ENCODE measurements at places on chromosomes 2 and 18.

DNA sequence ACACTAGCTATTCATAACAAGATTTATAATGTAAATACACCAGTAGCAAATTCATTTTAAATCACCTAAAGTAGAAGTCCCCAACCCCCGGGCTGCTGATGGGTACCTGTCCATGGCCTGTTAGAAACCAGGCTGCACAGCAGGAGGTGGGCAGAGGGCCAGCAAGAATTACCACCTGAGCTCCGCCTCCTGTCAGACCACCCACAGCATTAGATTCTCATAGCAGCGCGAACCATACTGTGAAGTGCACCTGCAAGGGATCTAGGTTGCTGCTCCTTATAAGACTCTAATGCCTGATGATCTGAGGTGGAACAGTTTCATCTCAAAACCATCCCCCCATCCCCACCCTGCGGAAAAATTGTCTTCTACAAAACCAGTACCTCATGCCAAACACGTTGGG is 71.3 kb downstream of the KANSL1L start:
- DNase-seq = no peak

GRCh38 chr2:10000541-10000940 is 42.8 kb upstream of the KLF11 start:
- DNase-seq = no peak

DNA sequence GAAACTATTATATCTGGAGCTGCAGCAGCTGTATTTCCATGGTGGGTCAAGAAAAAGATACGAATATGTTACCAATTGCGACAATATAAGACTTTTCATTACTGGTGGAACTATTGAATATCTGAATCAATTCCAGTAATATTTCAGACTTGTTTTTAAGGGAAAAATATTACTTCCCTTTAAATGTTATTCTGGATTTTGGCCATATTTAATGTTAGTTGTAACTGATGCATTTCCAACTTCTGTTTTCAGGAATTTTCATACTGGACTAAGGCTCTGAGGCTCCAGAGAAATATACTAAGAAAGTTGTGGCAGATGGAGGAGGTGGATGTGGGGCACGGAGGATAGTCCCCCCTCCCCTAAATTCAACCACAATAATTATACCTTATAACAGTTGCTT is 555.2 kb upstream of the SETBP1 start:
- no peak for DNase-seq

GRCh38 chr2:101806701-101807100 is 109.2 kb downstream of the MAP4K4 start:
- DNase-seq = no peak

DNA sequence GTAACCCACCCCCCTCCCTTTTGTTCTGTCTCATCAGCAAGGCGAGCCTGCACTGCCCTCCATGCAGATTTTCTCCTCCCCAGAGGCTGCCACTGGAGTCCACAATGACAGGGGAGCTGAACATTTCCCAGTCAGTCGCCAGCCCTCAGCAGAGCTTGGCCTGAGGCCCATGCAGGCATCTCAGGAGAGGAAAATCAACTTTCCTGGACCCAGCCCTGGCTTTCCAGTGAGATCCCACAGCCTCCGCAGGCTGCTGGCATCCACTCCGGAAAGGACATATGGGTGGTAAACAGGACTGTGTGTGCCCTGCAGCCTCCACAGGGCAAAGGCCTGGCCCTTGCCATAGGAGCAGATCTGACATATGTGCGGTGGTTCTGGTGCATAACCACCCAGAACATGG is 253.8 kb downstream of the TNS1 start:
- DNase-seq = no peak

GRCh38 chr2:238517209-238517608 is 90.5 kb downstream of the ASB1 start:
- DNase-seq = no peak

GRCh38 chr18:46167971-46168370 is 63.8 kb downstream of the HAUS1 start:
- no peak for DNase-seq

GRCh38 chr2:134305109-134305491 is 51.2 kb downstream of the MGAT5 start:
- no peak for DNase-seq

GRCh38 chr18:3410273-3410672 is 39.7 kb upstream of the TGIF1 start:
- DNase-seq = no peak

GRCh38 chr18:76459312-76459686 is 35.7 kb downstream of the ZNF516 start:
- no peak for DNase-seq

GRCh38 chr2:61967262-61967661 is 61.8 kb downstream of the COMMD1 start:
- no peak for DNase-seq

DNA sequence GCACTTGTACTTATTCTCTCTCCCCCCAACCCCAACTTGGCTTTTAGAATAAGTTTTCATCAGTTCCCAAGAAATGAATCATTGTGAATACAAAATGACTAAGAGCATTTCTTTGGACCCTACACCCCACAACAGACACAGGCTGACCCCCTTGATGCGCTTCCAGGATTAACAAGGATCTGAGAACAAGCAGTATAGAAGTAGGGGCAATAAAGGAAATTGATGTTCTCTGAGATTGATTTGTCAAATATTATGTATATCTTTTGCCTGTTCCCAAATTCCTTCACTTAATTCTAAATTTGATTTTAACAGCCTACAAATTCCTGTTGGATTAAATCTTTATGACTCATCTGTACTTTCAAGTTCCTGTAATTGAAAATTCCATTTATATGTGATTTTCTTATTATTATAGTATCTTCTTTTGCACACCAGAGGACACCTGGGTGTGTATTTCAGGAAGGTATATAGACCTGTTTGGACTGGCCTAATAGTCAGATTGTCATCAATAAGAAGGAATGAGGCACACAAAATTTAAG is 10.2 kb upstream of the PTPN4 start:
- no peak for DNase-seq

- no peak for DNase-seq
Observed at GRCh38 chr2:239406316-239406995, 5.6 kb upstream of the HDAC4 start.

DNA sequence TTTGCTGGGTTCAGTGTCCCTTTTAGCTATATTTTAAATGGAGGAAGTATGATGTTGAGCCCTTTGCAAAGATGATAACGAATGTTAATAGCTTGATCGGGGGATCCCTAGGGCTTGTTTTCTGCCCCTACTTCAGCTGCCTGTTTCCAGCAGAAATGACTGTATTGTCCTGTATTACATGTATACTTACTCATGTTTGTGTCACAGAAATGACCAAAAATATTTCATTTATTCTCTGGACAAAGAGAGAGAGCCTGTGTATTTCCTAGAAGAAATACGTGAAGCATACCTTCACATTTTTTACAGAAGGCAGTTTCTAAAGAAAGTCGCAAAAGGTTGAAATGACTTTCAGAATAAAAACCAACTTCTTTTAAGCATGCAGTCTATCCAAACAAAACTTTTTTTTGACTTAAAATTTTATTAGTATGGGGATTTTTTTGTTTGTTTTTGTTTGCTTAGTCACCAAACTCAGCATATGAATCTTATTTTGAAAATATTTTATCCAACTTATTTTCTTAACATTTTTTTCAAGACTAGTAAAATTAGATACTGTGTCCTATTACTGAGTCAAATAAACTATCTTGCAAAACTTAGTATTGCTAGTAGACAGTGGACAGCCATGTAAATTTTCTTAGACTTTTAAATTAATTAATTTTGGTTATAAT is 68.9 kb downstream of the PTRHD1 start:
- no peak for DNase-seq

DNA sequence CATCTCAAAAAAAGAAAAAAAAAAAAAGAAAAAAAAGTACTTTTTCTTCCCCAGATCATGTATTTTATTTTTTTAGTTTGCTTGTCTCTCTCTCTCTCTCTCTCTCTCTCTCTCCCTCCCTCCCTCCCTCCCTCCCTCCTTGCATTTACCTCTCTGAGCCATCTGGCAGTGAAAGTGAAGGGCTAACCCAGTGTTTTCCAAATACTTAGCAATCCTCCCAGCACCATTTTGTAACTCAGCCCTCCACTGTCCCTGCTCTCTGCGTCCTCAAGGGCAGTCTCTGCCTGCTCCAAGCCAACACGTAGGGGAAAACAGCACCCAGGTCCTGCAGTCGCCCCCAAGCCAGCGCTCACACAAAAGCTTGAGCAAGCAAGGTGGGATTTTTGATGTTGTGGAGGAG is 19.6 kb upstream of the TEX44 start:
- DNase-seq = no peak

GRCh38 chr2:201128933-201129505 is 13.1 kb downstream of the CFLAR start:
- DNase-seq = no peak

- no peak for DNase-seq
Observed at GRCh38 chr2:222756362-222756831, 84.9 kb downstream of the MOGAT1 start.

- DNase-seq = no peak
Observed at GRCh38 chr18:76518123-76518859, 23.2 kb upstream of the ZNF516 start.

- DNase-seq = no peak
Observed at GRCh38 chr18:57122936-57123510, 23.9 kb upstream of the BOD1L2 start.

GRCh38 chr2:235413064-235413463 is 80.8 kb upstream of the AGAP1 start:
- no peak for DNase-seq

DNA sequence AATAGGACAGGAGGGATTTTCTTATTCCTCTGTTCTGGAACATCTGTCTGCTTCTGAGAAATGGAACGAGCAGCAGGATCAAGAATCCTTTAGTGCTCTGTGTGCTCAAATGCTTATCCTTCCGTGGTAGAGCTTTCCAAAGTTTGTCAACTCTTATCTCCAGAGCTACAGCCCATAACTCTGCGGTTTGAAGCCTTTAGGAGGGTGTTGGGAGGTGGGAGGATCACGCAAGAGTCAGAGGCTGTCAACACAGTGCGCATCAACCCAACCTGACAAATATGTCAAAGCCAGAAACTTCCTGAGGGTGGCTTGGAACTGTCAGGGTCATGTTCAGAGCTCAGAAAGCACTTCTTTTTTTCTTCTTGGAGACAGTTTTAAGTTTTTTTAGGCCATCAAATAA is 95.9 kb downstream of the CRIM1 start:
- DNase-seq = no peak

DNA sequence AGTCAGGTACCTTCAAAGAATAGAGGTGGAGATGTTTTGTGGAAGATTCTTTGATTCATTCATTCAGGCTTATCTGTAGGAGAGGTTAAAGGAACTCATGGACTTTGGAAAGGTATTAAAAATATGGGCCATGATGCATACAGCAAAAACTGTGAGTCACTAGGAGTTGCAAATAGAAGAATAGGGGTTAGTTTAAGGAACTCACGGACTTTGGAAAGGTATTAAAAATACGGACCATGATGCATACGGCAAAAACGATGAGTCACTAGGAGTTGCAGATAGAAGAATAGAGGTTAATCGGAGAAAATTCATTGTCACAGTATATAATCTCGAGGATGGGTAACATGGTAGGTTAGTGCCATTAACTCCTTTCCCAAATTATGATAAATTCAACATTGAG is 41.2 kb downstream of the SLC9A2 start:
- DNase-seq = no peak

DNA sequence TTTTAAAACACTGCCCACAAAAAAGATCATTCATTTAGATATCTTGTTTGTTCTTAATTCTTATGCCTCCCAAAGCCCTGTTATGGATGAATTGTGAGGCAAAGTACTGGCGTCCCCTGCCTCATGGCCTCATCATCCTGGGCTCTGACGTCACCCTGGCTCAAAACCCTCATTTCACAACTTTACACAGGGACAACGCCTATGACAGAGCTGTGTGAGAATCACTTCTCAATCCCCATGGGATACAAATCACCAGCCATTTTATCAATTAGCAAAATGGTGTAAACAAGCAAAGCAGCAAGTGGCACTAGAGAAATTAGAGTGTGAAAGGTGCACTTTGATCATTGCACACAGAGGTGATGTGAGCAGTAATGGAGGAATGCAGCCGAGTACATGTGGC is 16.6 kb downstream of the FHOD3 start:
- no peak for DNase-seq

DNA sequence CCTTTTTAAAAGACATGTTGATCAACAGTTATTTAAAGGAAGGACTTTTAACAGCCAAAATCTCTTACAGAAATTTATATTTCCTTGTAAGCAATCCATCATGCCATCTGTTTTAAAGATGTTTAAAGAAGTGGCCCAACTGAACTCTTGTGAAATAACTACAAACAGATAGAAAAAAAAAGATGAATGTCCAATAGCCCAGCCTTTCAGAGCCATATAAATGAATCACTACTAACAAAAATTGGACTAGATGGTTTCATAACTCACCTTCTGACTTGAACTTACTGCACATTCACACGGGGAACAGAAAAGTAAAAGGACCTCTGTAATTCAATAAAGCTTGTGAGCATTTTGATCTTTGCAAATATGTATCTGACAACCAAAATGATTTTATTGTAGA is 319.0 kb upstream of the CHAC2 start:
- no peak for DNase-seq

- no peak for DNase-seq
Observed at GRCh38 chr2:188158337-188159100, 133.2 kb upstream of the GULP1 start.

GRCh38 chr2:196274387-196274809 is 103.0 kb upstream of the STK17B start:
- DNase-seq = no peak

DNA sequence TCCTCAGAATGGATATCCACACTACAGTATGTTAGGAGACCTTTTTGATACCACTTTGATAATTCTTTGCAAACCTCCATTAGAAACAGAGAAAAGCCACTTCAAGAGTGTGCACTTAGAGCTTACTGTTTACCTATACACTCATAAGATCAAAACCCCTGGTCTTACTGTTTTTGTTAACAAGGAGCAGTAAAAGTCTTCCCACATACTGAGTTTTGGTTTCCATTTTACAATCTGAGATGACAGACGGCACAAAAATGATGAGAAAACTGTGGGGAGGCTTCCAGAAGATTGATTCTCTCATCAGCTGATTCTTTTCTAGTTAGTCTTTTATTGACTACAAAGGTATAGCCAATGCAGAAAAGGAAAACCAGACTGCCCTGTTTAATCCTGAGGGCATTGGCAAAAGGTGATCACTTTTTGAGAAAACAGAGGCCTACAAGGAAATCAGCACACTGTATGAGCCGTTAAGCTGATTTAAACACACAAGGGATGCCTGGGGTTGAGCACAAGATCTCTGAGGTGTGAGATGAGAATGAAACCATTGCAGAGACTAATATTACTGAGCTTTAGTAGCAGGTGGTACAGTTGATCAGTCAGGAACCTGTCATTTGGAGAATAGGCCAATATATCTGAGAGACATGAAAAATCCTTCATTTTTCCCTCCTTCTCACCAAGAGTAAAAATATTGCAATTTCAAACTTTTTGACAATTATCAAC is 368.6 kb downstream of the GRB14 start:
- no peak for DNase-seq

Measured in stimulated activated CD4-positive, alpha-beta T cell treated with anti-CD3 and anti-CD28 coated beads, Interleukin-4, amount 100 ng/mL, for 48 hours (primary cell).